ENCODE measurements at places on chromosomes 16 and 17. TPM values are rescaled to one million over a fixed set of nuclear protein-coding genes. Genes with fewer than 3 reads are reported as not detected.

Gene STH
- total RNA-seq = not detected

Gene NLRC3
- 0.06 TPM for total RNA-seq

Gene CTNS
- 12.4 TPM for total RNA-seq

Gene SLFN11
- total RNA-seq = 73.2 TPM
